Memory B cell (primary cell): ENCODE measurements at places on chromosomes 13 and 19.

- DNase-seq, result no peak
These were observed 10.1 kb upstream of the ZNF358 start for GRCh38 chr19:7505682-7506384.

DNA sequence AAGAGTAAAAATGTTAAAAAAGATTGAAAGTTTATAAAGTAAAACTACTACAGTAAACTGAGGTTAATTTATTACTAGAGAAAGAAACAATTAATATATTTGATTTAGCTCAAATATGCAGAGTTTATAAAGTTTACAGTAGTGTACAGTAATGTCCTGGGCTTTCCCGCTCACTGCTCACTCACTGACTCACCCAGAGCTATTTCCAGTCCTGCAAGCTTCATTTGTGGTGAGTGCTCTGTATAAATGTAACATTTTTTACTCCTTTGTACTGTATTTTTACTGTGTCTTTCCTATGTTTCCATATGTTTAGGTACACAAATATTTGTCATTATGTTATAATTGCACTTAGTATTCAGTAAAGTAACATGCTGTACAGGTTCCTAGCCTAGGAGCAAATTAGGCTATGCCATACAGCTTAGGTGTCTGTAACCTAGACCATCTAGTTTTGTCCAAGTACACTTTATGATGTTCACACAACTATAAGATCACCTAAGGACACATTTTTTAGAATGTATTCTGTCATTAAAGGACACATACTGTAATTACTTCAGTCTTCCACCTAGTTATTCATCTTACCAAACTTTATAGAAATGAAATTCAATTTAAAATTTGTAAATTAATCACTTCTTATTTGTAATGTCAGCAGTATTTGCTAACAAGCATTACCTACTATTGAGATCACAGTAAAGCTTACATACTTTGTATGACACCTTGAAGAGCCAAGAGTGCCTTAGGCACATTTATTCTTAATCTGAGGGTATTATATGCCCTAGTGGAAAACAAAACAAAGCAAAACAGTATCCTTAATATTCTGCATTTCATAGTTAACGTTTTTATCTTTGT, 683.4 kb downstream of the PCDH9 start:
- DNase-seq, result no peak

DNA sequence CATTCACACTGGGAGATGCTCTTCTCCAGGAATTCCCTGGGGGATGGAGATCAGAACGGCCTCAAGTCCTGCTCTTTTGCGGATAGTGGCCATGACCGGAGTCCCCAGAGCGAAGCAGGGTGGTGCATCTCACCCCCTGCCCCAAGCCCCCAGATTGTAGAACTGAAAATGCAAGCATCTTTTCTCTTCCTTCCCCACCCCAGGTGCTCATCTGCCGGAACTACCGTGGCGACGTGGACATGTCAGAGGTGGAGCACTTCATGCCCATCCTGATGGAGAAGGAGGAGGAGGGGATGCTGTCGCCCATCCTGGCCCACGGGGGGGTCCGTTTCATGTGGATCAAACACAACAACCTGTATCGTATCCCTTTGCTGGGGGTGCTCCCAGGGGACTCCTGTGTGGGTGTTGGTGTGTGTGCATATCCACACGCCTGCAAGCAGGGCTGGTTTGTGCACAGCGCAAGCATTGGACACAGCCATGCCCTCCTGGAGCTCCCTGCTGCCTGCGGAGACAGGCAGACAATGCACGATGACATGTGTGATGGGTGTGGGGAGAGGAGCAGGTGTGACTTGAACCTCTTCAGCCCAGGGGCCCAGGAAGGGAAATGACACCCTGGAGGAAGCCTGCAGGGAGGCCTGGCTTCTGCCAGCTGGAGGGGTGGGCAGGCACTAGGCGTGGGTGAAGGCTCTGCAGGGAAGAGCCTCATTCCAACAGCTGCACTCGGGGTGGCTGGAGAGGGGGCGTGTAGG, 5.7 kb downstream of the AP1M1 start:
- DNase-seq, result no peak

- no peak for DNase-seq
These were observed 17.6 kb upstream of the TNFRSF19 start for GRCh38 chr13:23552661-23553060.

DNA sequence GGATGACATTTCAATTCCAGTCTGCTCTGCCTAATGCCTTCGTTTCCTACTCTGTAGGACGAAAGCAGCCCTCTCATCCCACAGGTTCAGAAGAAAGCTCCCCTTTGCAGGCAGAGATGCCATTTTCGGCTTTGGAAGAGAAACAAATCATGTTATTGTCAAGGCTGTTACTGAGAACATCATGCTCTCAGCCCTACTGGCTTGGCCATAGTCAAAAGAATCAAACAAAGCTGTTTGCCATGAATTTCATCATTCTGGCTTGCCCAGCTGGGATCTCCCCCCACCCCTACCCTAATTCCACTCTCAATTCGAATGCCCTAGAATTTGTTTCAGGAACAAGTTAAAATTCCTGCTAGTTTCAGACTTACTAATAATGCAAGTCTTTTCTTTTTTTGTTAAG, 162.3 kb upstream of the SERP2 start:
- DNase-seq, result no peak
